KBM-7 (cell line): ENCODE measurements at places on chromosomes 3 and 15.

GRCh38 chr3:72310419-72311380, 525.8 kb upstream of the PROK2 start:
- peak; percentile 97 for DNase-seq

GRCh38 chr3:132351222-132351806, 34.1 kb downstream of the ACP3 start:
- DNase-seq = no peak

- DNase-seq = no peak
Observed at GRCh38 chr3:133992381-133992780, 37.3 kb downstream of the SLCO2A1 start.

- DNase-seq = no peak
Observed at GRCh38 chr3:46460051-46460450, 4.7 kb downstream of the LTF start.

DNA sequence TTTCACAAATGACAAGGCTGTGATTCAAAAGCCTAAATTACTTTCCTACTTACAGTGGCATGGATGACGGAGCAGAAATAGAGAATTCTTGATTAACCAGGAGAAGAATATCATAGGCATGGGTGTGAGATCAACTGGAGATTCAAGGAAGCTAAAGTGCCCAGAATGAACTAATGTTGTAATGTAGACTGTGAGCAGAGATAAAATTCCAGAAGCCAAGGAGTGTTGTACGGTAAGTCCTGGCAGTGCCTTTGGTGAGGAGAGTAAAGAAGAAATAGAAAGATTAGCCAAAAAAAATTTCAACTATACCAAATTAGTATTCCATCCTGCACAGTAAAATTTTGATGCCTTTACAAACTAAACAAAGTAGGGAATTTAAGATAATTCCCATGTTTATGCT, 75.9 kb downstream of the ZBTB20 start:
- DNase-seq = no peak

DNA sequence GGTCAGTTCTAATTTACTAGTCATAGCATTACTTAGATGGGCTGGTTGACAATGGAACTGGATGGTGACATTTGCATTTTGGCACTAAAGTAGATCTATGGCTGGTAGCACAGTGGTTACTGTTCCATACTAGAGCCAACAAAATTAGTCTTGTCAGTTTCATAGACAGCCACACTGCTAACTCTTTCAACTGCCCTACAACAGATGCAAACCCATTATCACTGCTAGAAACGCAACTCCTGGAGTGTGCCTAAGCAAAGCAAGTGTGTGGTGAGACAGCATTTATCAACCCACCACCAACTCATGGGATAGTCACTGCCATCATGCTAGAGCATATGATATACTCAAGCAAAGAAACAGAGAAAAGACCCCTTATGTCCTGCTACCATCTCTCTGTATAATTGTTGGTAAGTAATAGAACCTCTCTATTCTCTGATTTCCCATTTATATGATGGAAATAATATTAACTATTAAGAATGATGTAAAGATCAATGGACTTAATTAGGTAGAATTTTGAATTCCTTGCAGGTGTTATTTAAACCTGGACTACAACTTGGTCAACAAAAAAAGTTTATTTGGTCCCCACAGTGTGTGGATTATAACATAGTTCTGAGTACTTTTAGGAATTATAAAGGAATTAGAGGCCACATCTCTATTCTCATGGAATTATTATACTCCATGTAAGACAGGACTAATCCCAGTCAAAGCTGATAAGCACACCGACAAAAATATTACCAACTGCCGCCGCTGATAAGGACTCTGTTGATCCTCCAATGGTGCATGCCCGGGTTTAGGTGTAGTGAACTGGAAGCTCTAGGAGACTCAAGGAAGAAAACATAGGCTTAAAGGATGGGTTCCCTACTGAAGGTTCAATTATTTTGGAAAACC, 19.9 kb upstream of the ABHD5 start:
- no peak for DNase-seq

DNA sequence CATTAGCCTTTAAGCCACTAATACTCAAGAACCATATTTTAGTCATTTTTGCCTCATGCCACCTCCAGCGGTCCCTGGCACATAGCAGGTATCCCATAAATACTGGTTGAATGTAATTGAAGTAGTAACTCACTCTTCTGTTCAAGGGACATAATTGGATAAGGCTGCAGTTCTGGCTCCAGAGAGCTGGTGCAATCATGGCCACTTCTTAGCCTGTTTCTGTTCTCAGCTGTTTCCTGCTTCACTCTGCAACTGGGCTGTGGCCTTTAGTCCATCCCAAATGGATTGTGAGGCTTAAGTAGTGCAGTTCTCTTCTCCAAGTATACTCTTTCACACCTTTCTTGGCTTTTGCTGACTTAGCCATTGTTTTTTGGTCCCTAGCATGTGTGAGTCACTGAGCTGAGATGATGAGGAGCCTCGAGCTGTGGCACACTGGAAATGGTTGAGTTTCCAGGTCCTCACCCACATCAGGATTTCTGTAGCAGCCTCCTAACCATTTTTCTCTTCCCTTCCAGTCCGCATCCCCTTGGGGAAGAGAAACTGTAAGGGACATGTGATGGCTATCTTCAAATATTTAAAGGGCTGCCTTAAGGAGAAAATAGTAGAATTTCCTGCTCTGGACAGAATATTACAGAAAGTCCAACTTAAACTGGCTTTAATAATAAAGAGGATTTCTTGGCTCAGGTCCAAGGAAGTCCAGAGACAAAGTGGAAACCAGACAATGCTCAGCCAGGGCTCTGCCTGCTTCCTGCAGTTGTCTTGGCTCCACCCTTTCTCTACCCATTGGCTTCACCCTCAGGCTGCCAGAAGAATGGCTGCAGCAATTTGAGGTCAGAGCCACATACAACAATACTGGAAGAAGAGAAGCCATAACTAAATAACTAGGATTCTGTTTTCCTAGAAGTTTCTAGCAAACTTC, 305.4 kb upstream of the ROPN1 start:
- DNase-seq = no peak

DNA sequence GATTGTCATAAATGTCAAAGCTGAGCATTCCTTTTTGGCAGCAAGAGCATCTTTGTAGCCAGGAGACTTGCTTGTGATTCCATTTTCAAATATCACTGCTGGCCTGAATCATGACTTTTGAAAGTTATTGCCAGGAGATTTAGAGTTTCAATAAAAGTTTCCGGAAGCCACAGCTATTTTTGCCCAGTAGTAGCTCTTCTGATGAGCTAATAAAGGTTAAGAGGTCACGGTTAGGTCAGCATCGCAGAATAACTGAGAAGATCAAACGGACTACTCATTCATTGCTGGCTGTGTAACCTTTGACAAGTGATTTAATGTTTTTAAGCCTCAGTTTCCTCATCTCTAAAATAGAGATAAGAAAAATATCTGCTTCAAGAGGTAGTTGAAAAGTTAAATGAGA, 105.1 kb upstream of the ETV5 start:
- DNase-seq = no peak

GRCh38 chr3:168709073-168709472, 613.3 kb upstream of the GOLIM4 start:
- no peak for DNase-seq

DNA sequence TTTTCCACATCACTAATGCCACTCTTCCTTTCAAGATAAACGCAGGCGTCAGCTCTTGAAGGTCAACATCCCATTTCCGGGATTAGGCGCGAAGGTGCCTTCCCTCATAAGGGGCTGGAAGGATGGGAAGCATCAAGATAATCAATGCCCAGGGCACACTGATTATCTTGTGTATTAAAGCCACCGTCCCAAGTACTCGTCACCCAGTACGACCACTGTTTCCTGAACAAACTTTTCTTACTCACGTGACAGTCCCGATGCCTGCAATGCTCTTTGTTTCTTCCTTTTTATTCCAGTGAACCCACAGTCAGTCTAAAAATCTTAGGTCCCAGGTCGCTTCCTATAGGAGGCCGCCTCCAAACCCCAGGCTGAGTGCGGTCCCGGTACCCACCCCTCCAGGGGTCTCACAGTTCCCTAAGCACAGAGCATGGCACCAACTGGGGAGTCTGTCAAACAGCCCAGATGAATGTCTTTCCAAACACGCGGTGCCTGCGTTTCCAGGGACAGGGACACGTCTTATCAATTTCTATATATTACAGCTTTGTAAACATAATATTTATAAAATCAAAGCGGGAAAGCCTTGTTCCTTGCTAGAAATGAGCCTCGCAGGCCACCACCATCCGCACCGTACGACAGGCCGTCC, 589 bp downstream of the ANAPC13 start:
- no peak for DNase-seq

GRCh38 chr3:141350666-141351065, 17.6 kb upstream of the ZBTB38 start:
- no peak for DNase-seq

GRCh38 chr15:51816611-51817010, 12.8 kb upstream of the TMOD3 start:
- DNase-seq = no peak

GRCh38 chr3:45170096-45170495, 23.9 kb upstream of the CDCP1 start:
- DNase-seq = no peak

- no peak for DNase-seq
Observed at GRCh38 chr15:53976844-53977392, 1.3 kb upstream of the UNC13C start.

DNA sequence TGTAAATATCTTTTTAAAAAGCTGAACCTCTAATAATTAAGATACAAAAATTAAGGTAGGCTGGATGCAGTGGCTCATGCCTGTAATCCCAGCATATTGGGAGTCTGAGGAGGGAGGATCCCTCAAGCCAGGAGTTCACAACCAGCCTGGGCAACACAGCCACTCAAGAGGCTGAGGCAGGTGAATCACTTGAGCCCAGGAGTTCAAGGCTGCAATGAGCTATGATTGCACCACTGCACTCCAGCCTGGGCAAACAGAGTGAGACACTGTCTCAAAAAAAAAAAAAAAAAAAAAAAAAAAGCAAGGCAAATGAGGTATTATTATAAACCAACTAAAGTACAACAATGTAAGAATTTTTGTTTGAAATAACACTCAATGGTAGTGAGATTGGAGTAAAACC, 47.6 kb downstream of the EFHB start:
- no peak for DNase-seq

GRCh38 chr15:25239471-25240345, 199.1 kb downstream of the UBE3A start:
- DNase-seq = no peak

DNA sequence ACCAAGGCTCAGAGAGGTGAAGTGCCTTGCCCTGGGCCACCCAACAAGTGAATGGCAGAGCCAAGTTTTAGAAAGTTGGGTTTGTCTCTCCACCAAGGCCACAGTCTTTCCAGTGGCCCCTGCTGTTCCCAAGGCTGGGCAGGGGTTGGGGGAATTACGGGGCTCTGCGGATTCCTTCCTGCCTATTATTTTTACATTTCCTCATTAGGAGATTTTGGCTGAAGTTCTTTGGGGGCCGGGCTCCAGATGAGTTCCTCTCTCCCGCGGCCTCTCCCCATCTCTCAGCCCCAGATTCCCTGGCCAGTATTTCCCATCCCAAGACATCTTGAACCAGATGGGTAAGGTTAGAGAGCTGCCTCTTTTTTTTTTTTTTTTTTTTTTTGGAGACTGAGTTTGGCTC, 44.0 kb upstream of the SMAD6 start:
- no peak for DNase-seq

DNA sequence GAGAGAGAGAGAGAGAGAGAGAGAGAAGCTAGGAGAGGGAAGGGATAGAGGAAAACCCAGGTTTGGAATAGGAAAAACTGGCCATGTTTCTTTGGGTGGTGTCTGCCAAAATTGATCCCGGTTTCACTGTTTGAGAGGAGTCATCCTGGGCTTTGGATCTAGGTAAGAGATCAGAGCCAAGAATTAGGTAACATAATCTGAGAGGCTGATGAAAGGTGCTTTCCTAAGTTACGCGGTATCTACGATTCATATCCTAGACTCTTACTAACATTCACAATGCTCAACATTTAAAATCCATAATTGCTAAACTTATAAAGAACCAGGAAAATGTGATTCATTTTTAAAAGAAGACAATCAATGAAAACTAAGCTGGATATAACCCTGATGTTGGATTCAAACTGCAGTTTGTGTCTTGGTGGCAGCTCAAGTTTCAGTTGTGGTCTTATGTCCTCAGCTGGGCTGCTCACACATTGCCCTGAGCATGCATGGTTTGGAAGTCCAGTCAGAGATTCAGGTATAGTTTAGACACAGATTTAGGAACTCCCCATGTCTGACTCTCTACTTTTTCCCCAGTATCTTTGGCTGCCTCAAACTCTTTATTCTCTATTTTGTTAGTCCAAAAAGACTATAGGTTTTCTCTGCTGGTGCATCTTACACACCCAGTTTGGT, 42.5 kb upstream of the FMN1 start:
- no peak for DNase-seq

DNA sequence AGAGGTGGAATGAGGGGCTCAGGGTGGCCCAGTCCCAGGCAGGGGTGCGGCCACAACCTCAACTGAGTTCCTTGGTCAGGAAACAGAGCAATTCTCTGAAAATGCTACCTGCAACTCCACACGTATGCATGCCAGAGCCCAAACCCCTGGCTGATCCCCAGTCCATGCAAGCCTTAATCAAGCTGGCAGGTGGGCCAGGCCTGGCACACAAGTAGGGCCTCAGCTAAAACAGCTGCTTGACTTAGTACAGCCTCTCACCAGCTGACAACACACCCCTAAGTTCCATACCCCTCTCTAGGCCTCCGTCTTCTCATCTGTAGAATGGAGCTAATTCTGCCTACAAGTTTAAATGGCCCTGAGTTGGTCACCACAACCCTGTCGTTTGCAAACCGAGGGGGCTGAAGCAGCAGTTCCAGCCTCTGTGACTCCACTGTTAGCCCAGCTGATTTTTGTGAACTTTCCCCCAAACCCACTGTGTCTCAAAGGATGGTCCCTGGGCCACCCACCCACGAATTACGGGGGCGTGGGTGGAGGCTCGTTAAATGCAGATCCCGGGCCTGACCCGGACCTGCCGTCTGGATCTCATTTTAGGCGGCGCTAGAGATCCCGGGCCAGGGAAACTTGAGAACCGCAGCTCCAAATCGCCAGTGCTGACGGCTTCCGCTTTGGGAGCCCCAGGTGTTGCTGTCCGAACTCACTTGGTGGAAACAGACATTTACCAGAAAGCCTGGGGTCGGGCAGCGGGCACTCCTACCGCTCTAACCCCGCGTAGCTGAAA, 927 bp downstream of the CHDH start:
- peak; percentile 58 for DNase-seq

GRCh38 chr3:159432682-159433340, 555.8 kb upstream of the IL12A start:
- DNase-seq = no peak

- no peak for DNase-seq
Observed at GRCh38 chr15:30922480-30923311, 19.0 kb downstream of the FAN1 start.
